8988T (cell line): ENCODE measurements at places on chromosomes 6 and 20.

DNA sequence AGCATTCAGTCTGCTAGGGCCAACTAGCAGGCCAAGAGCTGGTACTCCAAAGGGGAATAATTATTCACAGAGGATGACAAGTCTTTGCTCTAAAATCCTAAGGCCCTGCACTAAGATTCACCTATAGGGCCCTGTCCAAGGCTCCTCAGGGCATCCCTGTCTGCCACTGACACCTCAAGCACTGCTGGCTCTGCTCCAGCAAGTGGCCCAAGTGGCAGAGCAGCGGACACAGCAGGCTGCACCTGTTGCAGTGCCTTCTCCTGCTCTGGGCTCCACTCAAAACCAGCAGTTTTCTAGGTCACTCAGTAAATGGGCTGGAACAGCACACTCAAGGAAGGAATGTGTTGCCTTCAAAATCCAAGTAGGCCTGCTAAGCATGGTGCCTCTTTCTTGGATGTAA, 36.4 kb upstream of the SMOC2 start:
- no peak for DNase-seq

DNA sequence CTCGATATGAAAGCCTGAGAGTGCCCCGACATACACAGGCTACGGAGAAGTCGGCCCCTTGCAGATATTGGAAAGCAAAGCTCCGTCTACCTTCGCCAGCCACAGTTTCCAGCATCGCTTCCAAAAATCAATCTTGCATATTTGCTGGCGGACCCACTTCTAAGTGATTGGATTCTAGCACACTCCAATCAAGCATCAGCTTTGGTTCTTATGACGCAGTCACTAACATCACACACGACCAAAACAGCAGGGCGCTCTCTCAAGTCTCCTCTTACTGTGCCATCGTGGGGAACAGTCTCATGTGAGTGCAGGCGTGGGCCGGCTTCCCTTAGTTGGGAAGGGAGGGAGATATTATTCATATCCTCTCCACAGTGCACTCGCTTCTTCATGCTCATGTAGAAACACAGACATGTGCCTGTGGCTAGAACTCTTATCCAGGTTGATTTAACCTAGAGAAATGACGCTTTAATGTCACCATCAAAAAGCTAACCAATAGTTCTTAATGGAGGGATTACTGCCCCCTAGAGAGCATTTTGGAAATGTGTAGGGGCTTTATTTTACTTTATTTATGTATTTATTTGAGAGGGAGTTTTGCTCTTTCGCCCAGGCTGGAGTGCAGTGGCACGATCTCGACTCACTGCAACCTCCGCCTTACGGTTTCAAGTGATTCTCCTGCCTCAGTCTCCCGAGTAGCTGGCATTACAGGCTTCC, 229.8 kb downstream of the SOD2 start:
- no peak for DNase-seq

DNA sequence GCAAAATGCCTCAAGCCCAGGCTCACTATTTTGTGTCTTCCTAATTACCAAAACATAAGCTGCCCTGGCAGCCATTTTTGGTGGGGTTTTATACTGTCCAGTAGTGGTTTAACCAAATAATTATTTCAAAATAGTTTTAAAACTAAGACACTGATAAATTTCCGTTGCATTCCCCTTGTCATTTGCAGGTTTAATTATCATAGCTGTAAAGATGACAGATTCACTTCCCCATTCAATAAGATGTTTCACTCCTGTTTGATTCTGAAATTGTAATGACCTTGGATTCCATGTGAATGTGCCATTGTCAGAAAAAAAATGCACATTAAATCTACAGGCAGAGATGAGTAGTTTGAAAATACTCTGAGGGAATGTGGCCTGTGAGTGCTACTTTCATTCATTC, 172.0 kb downstream of the COL9A1 start:
- DNase-seq: no peak

DNA sequence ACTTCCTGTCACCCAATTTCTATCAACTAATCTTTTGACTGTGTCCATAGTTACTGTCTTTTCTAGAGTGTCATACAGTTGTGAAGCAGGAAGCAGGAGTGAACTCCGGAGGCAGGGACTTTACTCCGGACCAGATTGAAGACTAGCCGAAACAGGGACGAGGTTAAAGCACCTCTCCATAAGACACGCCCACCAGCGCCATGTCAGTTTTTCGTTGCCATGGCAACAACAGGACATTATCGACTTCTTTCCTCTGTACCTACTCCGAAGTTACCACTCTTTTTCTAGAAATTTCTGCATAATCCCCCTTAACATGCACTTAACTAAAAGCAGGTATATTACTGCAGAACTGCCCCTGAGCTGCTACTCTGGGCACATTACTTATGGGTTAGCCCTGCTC, 25.2 kb downstream of the TRIM38 start:
- no peak for DNase-seq

DNA sequence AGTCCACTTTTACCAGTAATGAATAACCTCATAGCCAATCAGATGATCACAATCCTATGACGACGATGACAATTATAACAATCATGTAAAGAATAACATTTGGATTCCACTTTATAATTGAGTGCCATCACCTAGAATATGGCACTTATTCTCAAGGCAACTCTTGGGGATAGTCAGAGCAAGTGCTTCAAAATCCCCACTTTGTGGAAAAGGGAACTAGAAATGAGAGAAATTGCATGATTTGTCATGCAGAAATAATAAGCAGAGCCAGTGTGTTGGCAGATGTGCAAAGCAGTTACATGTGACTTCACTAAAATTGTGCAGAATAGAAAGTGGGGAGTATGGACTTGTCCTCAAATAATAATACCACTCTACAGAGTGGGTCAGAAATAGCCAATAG, 41.3 kb downstream of the FRK start:
- DNase-seq: no peak

GRCh38 chr6:38391626-38392579, 247.8 kb downstream of the BTBD9 start:
- DNase-seq: no peak

DNA sequence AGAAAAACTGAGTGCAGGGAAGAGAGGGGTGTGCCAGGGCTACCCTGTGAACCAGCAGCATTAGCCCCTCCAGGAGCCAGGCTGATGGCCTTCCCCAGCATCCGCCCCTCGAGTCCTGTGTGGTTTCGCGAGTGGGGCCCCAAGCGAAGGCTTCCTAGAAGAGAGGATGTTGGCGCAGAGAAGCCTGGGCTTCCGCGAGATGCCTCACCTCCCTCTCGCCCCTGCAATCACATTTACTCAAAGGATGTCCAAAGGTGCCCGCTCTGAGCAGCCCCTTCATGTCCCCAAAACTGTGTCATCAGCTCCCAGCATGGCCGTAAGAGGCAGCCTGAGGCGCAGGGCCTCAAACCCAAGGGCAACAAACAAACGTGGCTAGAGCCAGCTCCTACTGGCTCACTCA, 111.7 kb downstream of the PREX1 start:
- no peak for DNase-seq

GRCh38 chr6:21227486-21227885, 366.1 kb upstream of the SOX4 start:
- DNase-seq: no peak

- DNase-seq: no peak
Measured at GRCh38 chr6:57313009-57313408, 4.4 kb upstream of the PRIM2 start.

DNA sequence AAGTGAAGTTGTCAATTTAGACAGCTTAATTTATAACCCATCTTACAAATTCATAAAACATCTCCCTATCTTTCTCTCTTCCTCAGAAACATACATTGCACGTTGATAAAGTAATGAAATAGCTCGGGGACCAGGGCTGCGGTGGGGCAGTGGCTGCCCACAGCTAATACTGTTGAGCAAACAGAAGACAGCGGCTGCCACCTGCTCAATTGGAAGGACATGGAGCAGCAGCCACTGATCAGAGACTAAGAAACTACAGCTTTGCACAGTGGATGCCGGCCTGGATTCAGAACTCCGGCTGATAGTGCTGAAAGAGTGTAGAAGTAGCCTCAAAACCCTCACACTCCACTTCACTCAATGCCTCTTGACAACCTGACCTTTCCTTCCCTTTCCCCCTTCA, 157.9 kb upstream of the PDE10A start:
- DNase-seq: no peak

DNA sequence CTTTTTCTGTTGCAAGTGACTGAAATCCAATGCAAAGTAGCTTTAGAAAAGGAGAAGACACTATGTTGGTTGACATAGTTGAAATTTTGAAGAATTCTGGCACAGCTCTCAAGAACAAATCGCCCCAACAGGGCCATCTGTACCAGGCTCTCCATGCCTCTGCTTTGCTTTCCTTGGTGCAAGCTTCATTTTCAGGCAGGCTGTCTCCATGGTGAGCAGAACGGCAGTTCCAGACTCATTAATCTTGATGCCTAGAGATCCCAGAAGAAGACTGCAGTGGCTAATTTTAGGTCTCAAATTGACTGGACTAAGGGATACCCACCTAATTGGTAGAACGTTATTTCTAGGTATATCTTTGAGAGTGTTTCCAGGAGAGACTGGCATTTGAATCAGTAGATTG, 950.7 kb upstream of the FLRT3 start:
- no peak for DNase-seq
